ENCODE measurements at places on chromosomes 3 and 15.

DNA sequence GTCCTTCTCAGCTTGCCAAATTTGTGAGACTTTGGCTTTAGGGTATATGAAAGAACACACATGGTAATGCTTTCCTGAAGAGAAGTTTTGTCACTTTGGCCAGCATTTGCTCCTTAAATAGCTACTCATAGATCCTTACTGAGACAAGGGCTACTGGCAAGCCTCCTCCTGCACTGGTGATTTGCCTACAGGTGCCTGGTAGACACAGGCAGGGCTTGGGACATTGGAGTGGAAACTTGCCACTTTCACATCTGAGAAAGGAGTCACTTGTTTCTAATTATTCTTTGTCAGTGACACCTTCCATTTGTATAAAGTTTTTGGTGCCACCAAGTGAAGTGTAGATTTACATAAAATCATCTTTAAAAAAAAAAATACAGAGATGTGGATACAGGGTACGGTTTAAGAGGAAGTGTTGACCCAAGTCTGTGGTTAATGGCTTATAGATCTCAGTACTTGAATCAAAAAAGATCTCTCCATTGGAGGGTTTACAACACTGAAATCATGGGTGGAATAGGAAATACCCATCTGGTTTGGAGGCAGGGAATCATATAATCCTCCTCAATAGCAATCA lies 132.8 kb upstream of the GADL1 start:
- DNase-seq, result no peak

GRCh38 chr3:144583871-144584270 lies 612.2 kb downstream of the DIPK2A start:
- DNase-seq, result no peak

GRCh38 chr15:77027111-77027696 lies 32.3 kb downstream of the PSTPIP1 start:
- DNase-seq, result no peak

DNA sequence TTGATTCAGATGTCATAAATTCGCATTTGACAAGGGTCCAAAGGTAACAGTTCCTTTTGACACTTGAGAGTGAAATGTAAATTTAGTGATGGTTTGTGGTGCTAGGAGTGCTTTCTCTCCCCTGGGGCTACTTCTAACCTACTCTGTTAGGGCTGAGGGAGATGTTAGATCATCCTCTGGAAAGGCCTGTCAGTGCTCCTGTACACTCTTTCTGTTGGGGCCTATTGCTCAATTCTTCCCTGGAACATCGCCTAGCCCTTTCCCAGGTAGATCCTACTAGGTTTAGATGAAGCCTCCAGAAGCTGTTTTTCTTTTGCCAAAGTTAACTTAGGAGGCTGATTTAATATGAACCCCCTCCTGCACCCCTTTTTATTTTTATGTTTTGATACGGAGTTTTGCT lies 1.4 kb downstream of the PCCB start:
- DNase-seq, result no peak

- no peak for DNase-seq
Measured at GRCh38 chr3:159482241-159482993, 506.2 kb upstream of the IL12A start.

DNA sequence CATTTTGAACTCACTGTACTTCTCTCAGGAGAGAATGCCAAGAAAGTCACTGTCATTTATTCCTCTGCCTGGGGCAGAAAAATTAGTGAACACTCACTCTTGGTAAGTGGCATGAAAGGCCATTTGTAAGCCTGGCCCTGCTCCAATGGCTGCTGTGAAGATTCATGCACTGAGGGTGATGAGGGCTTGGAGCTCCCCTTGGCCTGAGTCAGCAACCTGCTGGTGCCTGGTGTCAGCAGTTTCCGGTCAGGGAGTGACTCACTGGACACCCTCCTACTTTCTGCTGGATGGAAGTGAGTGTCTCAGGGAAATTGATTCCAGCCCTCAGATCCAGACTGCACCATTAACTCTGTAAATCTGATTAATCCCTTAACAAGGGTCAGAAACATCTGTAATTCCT lies 37.6 kb downstream of the TRA2B start:
- peak; percentile 37 for DNase-seq

DNA sequence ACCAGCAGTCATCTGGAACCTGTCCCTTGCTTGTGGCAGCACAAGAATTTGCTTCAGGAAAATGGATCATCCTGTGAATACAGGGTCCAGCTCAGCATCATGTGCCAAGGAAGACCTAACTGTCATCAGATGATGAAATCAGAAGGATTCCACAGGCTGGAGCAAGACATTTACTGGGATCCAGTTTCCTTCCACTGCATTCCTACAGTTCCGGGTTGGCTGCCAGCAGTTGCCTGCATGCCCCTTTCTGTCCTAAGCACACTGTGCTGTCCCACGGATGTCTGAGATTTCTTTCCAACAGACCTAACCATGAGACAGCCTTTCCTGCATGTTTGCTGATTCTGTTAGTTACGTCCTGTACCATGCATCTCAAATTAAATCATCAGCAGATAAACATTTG lies 140.7 kb downstream of the IMPG2 start:
- DNase-seq, result no peak

DNA sequence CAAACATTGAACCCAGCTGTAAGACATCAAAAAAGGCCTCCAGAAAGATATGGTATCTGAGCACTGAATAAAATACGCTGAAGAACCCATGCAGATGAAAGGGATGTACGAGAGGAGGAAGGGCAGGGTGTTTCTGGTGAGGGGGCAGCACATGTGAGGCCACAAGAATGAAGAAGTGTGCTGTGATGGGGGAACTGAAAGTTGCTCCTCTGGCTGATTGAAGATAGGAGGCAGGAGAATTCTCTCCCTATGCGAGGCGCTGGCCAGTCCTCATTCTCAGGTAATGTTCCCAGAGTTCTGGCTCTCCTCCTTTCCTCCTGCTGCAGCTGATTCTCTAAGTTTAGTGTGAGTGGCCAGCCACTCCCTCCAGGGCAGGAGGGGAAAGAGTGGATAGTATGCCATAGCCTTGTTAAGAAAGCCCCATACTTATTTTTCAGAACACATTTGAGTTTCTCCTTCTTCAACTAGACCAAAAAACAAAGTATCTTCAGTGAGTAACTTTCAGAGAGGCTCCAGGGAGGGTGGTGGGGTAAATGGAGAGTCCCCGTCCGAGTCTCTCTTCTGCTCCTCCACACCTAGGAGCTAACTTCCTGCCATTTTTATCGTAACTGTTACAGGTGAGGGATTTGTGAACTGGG lies 26.9 kb upstream of the MYO1E start:
- no peak for DNase-seq

DNA sequence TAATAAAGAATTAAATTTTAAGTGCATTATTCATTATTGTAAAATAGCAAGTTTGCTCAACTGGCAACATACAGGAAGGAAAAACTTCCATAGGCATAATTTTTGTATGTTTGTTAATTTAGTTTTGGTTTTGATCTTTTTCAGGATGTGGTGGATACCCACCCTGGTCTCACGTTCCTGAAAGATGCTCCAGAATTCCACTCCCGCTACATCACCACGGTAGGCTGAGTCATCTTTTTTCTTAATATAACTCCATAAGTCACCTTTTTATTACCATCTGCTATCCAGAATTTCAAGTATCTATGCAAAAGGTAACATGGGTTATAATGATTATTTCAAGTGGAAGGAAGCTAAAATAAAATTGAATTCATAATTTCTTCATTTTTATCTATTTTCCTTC lies 104.8 kb downstream of the PPP2R3A start:
- DNase-seq, result no peak

DNA sequence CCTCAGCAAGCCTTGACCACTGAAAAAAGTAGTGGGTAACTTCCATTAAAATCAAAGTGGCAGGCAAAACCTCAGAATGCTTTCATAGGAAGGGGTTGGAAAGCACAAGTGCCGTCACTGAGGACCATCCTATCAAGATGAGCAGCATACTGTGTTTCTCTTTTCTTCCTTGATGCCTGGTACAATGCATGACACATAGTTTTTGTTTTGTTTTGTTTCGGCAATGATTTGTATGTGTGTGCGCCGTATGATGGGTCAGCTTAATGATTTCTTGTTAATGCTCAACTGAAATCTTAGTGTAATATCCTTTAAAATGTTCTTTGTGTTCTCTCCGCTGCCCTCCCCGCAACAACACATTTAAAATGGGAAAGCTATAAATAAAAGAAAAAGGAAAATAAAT lies 476.4 kb upstream of the KCNMB2 start:
- no peak for DNase-seq

GRCh38 chr3:99965077-99965476 lies 147.4 kb downstream of the CMSS1 start:
- no peak for DNase-seq

DNA sequence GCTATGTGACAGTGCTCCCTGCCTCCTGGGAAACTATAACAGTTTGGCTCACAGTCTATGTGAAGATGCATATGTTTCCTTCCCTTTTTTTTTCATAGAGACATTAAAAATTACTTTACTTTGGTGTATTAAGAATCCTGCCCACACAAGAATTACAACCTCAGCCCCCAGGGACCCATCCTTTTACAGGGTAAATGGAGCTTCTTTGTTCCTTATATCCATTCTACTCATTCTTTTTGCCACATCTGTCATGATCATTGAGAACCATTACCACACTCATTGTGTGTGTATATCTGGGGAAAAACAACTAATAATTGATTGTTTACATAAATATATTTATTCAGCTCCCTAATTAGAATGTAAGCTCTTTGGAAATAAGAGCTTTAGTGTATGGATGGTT lies 157.4 kb downstream of the SSR3 start:
- no peak for DNase-seq

- no peak for DNase-seq
Measured at GRCh38 chr15:31265090-31265870, 61.4 kb upstream of the KLF13 start.

- DNase-seq, result no peak
Measured at GRCh38 chr3:15387171-15387581, 40.2 kb downstream of the METTL6 start.

- DNase-seq, result no peak
Measured at GRCh38 chr3:30970183-30970582, 75.7 kb upstream of the GADL1 start.

DNA sequence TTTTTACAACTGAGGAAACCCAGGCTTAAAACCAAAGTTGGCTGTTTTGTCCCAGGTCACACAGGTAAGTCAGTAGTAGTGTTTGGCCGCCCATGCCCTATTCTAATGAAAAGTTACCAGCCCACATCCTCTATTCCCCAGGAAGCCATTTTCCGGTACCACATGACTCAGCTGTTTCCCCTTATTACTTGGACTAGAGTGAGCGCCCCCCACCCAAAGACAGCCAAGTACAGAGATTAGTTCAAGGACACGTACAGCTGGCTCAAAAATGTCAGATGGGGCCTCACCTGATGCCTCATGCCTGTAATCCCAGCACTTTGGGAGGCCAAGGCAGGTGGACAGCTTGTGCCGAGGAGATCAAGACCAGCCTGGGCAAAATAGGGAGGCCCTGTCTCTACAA lies 8.5 kb upstream of the KLHL6 start:
- no peak for DNase-seq

DNA sequence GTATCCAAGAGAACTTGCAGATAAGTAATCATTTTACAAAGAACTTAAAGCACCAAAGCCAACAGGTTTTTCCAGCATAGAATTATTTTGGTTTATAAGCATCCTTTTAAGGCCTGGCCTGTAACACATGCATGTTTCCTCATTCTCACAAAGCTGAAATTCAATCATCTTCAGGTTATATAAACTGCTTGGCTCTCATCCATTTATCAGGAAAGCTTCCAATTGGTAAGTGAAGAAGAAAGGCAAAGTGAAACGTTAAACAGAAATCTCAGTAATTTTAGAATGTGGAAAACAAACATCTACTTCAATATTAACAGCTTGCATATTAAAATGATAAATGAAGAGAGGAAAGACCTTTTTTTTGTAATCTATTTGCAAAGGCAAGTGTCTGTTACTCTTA lies 1.6 kb downstream of the SERP1 start:
- no peak for DNase-seq

DNA sequence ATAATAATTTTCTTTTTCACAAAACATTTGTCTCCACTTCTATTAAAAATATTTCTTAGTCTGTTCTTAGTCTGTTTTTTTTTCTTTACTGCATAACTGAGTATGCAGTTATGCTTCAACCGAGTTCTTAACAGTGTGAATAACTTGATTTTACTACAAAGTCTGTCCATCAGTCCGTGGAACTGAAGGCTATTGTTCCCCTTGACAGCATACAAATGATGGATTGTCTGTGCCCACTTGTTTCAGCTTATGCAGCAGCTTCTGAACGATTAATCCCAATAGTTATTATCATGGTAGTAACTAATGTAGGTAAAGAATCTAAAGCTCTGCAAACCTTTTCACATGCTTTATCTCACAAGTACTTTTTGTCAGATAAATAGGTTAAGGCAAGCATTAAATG lies 150.7 kb downstream of the SSR3 start:
- DNase-seq, result no peak

DNA sequence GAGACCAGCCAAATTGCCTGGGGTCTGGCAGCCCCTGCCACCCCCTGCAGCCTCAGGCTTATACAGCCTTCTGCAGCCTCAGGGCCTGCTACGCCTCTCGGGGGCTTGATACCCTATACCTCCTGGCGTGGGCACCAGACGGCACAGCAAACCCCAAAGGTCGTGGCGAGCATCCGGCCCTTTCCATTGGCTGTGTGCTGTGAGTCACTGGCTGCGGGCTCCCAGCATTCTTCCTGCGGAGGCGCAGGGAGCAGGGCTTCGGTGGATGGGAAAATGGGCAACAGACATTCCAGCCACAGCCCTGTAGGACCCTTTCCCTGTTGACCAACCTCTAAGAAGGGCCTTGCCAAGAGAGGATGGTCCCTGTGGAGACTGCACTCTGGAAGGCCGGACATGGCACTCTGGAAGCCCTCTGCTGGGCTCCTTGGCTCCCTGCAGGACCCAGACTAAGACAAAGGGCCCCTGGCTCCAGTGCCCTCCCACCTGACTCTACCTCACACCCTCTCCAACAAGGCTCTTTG lies 59.6 kb downstream of the ITGA11 start:
- DNase-seq, result no peak

Measured in brain (organoid and tissue), 16 donors.